Suppressor macrophage (primary cell): ENCODE measurements at places on chromosomes 7 and 10.

- no peak for DNase-seq
Measured at GRCh38 chr10:77927402-77928246, 1.1 kb upstream of the DLG5 start.

GRCh38 chr10:13816195-13816925 is 229.6 kb downstream of the PRPF18 start:
- peak; percentile 40 for DNase-seq

GRCh38 chr7:5234852-5235831 is 45.1 kb downstream of the WIPI2 start:
- DNase-seq = peak; percentile 43

DNA sequence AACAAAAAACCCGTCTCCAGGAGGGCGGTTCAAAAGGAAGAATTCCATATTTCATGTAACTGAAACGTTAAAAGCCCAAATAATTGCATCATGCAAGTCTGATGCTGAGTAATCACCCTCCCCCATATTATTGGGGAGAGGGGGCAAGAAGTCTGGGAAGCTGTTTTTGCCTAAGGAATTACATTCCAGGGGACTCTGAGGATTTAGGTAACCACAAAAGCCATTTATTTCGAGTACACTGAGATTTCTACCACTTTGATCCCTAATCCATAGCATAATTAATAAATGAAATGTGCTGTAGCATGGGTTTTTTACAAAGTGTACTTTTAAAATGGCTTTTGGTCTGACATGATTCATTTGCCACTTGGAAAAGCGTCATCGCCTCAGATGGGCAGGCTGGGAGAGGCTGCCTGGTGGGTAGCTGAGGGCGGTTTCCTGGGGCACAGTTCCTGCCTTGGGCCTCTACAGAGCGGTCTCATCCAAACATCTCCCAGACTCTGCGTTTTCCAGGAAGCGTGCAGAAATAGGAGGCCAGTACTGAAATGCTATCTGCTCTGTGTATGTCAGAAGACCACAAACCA is 106.5 kb downstream of the TCF7L2 start:
- peak; percentile 5 for DNase-seq

GRCh38 chr7:35185908-35186731 is 67.8 kb downstream of the TBX20 start:
- peak; percentile 4 for DNase-seq

DNA sequence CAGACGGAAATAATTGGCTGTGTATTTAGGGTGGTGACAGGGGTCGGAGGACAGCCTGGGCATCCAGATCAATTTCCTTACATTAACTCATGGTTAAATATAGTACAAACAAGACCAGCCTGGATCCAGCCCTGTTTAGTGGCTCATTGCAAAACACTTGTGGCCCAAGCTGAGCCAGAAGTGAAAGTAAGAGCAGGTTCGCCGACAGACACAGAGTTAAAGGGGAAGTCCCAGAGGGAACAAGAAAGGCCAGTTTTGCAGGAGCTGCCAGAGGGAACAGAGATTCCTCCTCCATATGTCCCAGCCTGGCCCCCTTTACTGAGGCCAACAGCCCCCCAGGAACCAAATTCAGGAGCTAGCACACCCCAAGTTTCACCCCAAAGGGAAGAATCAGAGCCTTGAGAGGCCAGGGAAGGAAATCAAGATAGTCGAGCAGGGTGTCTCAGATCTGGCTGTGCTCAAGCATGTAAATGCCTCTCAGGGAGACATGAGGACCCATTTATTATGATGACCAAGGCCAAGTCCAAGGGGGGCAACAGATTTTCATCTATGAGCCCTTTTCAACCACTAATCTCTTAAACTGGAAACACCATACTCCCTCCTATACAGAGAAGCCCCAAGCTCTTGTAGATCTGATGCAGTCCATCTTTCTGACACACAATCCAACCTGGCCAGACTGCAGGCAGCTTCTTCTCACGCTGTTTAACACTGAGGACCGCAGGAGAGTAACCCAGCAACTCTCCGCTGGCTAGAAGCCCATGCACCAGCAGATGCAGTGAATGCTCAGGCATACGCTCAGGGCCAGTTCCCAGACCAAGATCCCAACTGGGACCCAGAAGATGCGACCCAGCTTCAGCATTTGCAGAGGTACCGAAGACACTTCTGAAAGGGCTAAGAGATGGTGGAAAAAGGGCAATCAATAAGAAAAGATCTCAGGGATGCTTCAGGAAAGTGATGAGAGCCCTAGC is 15.9 kb upstream of the ADCK2 start:
- peak; percentile 84 for DNase-seq

GRCh38 chr10:49441488-49442476 is 45.9 kb upstream of the DRGX start:
- no peak for DNase-seq

DNA sequence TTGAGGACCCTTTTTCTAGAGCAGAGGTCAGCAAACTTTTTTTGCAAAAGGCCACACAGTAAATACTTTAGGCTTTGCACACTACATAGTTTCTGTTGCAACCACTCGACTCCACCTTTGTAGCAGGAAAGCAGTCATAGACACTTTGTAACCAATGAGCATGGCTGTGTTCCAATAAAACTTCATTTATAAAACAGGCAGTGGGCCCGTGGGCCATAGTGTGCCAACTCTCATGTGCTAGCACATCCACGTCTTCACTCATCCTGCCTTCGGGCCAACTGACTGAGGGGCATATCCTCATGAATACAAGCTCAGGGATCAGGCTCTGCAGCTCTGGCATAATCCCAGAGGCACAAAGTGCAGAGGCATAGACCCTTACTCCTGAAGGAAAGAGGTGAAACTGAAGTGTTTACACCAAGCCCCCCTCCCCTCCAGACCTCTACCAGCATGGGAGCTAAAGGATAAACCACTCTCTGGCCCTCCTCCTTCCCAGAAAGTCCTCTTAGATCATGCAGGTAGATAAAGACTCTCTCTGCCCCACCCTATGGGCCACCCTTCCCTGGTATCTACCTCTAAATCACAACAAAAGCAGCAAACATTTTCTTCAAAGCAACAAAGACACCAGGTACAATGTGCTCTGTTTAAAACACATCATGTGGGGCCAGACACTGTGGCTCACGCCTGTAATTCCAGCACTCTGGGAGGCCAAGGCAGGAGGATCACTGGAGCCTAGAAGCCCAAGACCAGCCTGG is 71.0 kb downstream of the DLG5 start:
- no peak for DNase-seq

DNA sequence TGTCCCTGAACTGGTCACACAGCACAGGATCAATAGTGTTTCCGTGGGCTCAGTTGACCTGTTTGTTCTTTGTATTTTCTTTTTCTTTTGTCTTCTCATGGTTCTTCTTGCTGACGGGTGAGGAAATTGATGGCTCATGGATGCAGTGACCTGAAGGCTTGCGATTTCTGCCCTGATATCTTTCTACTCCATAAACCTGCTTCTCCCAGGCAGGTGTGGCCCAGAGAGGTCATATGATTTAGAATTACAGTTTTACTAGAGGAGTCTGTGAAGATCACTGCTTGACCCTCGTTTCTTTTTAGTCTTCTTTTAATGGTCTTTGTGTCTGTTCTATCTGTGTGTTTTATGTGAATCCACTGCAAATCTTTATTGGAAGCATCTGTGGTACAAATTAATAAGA is 195.1 kb upstream of the KLF6 start:
- no peak for DNase-seq

DNA sequence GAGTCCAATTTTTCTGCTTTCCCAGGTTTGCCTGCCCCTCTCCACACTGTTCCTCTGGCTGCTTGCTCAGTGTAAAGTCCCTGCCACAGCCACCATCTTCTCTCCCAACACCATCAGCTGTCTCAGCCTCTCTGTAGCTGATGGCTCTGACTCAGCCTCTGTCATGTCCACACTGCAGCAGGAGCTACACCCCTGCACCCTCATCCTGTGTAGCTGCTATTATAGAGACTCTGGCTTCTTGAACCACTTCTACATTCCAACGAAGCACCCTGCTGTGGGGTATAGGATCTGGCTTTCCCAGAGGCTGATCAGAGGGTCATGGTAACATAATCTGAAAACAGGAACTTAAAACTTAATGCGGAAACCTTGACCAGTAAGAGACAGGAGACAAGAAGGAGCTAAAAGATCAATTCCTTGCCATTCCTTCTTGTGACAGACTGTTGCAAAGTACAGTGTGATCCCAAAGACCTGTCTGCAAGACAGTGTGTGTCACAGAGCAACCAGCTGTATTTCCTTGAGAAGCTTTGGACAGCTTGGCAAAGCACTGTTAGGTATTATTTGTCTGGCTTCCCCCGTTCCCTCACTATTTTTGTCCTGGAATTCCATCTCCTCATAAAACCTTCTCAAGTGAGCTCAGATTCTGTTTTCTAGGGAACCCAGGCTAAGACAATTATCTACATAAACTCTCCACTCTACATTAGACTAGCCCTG is 42.3 kb downstream of the NRCAM start:
- DNase-seq = peak; percentile 44

- DNase-seq = no peak
Measured at GRCh38 chr7:20064974-20065862, 152.0 kb downstream of the MACC1 start.

DNA sequence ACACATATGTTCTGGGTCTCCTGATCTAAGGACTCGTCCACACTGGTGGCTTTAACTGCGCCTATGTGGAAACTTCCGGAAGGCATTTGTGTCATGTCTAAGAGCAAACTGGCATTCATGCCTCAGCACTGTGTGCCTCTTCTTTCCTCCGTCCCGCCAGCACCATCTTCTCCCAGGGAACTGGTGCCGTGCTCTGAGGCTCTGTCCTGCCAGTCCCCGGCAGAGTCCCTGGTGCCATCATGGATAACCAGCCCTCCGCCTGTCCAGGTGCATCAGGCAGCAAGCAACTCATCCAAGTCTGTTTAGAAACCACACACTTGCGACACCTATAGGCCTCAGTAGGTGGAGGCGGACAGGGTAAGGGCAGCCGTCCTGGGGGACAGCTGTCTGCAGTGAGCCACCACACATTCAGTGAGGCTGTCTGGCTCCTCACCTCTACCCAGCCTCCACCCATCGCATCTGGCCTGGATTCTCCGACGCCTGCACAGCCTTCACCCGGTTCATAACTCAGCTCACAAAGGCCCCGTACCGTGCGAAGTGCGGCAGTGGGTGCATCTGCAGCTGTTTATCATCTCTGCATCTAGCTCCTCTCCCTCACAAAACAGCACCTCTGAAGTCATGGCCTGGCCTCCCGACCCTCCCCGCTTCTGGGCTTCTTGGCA is 162.7 kb downstream of the DIP2C start:
- no peak for DNase-seq

DNA sequence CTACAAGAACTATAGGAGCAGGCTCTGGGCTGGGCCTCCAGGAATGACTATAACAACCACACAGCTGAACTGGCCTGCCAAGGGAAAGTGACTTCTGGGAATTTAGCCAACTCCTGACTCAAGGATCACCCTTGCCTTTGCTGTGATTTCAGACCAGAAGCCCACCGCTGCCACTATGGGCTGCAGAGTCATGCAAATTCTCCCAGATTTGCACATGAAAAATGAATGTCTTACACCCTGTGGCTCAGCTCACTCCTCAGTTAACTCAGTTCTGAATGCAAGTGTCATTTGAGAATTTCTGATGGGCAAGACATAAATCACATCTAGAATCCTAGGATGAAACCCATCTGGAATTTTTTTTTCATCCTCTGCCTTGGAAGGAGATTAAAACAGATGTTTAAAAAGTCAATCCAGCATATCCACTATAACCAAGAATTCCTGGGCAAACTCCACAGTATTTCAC is 186.5 kb upstream of the BET1 start:
- DNase-seq = no peak

- no peak for DNase-seq
Measured at GRCh38 chr7:34313289-34313688, 344.7 kb upstream of the NPSR1 start.

- no peak for DNase-seq
Measured at GRCh38 chr7:3616306-3616705, 315.3 kb downstream of the SDK1 start.

DNA sequence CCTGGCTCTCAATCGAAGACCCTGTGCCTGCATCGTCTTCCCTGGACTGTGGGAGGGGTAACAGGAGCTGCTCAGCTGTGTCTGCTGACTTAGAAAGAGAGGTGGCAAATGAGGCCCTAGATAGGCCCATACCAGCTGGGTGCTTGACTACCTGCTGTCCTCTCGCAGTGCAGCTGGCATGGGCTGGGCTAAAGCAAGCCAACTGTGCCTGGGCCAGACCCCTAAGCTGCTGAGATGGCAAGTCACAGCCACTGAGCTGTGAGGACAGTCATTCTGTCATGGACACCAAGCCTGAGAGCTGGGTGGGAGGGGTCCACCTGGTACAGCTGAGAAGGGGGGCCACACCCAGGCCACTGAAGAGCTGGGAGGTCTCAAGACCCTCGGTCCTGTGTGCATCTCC is 45.8 kb upstream of the AQP1 start:
- no peak for DNase-seq

DNA sequence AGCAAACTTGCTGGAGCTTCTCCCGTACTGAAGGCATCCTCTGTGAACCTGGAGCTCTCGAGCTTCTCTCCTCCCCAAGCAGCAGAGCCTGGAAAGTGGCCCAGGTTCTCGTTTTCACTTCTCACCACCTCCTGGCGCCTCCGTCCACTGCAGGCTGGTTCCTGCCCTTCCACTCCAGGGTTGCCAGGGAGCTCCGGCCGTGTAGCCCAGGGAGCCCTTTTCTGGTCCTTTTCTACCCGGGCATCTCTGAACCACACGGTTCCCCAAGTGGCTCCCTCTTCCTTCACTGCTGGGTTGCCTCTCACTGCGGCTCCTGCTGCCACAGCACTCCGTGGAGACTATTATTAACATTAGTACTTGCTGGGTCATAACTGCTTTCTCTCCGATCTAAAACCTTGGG is 208.6 kb upstream of the PPP2R2D start:
- DNase-seq = no peak

DNA sequence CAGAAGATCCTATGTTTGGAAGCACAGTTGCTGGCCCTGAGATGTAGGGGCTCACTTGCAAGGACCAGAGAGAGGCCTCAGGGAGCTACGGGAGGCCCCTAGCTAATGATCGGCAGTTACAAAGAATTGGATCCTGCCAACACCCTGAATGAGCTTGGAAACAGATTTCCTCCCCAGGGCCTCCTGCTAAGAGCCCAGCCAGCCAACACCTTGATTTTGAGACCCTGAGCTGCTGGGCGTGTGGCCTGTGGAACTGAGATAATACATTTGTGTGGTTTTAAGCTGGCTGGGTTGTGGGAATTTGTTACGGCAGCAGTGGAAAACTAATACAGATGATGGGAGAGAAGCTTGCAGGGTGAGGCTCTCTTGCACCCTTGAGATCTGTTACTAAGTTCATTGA is 3.9 kb downstream of the DOCK1 start:
- no peak for DNase-seq

- DNase-seq = peak; percentile 89
Measured at GRCh38 chr10:132387764-132388210, 9.2 kb upstream of the PWWP2B start.

- DNase-seq = no peak
Measured at GRCh38 chr7:11951909-11952308, 119.9 kb upstream of the THSD7A start.

GRCh38 chr10:126147866-126148587 is 240.2 kb downstream of the ADAM12 start:
- DNase-seq = no peak
